NCI-H146 (cell line): ENCODE measurements at places on chromosomes 12 and 14.

GRCh38 chr14:75430976-75431375 is 3.2 kb downstream of the JDP2 start:
- no peak for DNase-seq

GRCh38 chr12:6604259-6605029 is 2.7 kb downstream of the CHD4 start:
- DNase-seq, result no peak

- no peak for DNase-seq
Observed at GRCh38 chr14:36938678-36939077, 233.7 kb downstream of the SLC25A21 start.

DNA sequence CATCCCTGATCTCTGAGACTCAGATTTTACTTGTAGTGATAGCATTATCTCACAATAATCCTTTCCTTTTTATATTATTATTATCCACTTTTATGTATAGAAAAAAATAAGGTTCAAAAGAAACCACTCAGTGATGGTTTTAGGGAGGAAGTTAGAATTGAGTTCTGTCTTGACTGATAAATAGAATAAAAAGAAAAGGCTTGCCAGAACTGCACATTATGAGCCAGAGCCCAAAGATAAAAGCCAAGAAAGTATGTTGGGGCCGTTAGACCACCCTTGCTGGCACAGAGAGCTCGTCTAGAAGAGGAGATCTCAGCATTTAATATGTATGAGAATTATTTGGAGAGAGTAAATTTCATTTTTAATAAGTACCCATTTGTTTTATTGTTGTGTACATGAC is 103.2 kb downstream of the TSPAN8 start:
- no peak for DNase-seq

DNA sequence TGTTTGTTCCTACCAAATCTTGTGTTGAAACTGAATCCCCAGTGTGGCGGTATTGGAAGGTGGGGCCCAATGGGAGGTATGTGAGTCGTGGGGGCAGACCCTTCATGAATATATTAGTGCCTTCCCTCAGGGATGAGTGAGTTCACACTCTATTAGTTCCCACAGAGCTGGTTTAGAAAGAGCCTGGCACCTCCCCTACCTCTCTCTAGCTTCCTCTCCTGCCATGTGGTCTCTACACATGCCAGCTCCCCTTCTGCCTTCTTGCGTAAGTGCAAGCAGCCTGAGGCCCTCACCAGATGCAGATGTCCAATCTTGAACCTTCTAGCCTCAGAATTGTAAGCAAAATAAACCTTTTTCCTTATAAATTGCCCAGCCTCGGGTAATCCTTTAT is 105.8 kb downstream of the SPTSSA start:
- DNase-seq, result no peak

- DNase-seq, result peak; percentile 53
Observed at GRCh38 chr12:47964106-47964728, 821 bp downstream of the TMEM106C start.

DNA sequence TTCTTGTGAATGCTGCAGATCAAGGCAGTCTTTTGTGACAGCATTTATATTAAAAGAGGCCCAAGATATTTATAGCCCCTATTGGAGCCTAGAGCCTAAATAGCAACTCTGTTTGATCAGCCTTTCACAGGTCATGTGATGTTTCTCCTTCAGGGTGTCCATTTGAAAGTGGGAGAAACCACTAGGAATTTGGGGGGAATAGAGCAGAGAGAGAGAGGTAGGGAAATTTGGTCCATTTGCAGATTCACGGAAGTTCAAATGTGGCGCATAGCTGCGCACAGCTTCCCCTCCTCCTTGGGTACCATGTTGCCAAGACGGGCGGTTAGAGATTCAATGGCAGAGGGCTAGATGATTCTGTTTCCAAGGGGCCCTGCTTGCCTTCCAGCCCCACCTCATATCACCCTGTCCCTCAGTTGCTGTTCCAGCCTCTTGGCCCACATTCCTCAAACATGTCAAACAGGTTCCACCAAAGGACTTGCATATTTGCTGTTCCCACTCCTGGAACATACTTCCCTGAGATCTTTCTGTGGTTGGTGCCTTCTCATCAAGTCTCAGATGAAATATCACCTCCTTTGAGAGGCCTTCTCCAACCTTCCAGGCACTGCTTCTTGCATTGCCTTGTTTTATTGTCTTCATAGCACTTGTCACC is 220.8 kb downstream of the CHST11 start:
- DNase-seq, result no peak

GRCh38 chr14:92887157-92887556 is 35.8 kb upstream of the CHGA start:
- DNase-seq, result no peak

GRCh38 chr12:106139422-106140171 is 843 bp upstream of the NUAK1 start:
- peak; percentile 69 for DNase-seq

- DNase-seq, result no peak
Observed at GRCh38 chr14:52002542-52002941, 13.2 kb downstream of the RTRAF start.

GRCh38 chr14:91283666-91284065 is 39.2 kb upstream of the GPR68 start:
- no peak for DNase-seq

- DNase-seq, result no peak
Observed at GRCh38 chr12:6555018-6555691, 687 bp downstream of the IFFO1 start.

- DNase-seq, result no peak
Observed at GRCh38 chr12:67593461-67594330, 54.8 kb upstream of the DYRK2 start.

- no peak for DNase-seq
Observed at GRCh38 chr12:5417500-5417899, 14.4 kb upstream of the NTF3 start.

- peak; percentile 15 for DNase-seq
Observed at GRCh38 chr12:20368651-20369304, 441 bp downstream of the PDE3A start.

DNA sequence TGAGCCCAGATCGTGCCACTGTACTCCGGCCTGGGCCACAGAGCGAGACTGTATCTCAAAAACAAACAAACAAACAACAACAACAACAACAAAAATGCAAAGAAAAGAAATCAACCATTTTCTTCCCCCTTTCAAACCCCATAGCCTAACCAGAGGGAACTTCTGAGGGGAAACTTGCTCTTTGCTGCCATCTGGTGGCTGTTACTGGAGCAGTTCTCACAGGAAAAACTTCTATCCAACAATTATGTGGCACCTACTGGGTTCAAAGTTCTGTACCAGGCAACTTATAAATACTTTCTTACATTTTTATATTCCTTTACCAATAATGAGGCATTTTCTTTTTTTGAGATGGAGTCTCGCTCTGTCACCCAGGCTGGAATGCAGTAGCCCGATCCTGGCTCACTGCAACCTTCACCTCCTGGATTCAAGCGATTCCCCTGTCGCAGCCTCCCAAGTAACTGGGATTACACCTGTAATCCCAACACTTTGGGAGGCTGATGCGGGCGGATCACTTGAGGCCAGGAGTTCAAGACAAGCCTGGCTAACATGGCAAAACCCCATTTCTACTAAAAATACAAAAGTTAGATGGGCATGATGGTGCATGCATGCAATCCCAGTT is 50.9 kb upstream of the BICDL1 start:
- peak; percentile 31 for DNase-seq

DNA sequence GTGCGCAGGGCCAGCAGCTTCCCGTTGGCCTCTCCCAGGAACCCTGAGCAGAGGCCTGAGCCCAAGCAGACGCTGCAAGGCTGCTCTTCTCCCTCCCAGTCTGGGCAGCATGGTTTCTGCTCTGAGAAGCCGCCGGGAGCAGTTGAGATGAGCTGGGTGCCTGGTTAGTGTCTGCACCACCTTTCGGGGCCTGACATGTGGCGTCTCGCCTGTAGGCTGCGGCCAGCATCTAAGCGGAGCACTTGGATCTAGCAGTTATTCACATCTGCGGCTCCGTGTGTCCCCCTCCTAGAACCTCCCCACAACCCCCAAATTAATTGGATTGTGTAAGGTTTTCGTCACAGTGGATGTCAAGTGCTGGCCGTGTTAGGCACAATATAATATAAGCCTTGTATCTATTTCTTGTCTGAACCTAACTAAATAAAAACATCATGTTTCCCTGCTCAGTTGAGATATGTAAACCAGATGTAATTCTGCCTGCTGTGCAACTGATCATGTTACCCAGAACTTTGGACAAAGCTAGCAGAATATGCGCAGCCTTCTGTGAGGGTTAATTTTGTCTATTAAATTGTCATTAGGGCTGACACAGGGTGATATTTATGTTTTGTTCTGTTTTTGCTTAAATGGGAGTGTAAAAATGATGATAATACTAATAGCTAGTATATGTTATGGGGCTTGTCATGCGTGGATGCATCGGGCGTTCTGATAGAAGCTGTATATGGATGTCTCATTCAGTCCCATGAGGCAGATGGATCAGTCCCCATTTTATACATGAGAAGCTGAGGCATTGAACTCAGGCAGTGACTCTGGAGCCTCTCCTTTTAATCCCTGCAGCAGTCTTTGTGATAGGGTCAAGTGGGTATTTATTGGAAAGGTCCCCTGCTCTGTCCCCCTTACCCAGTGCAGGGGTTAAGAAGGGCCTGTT is 45.8 kb downstream of the ELK3 start:
- no peak for DNase-seq

DNA sequence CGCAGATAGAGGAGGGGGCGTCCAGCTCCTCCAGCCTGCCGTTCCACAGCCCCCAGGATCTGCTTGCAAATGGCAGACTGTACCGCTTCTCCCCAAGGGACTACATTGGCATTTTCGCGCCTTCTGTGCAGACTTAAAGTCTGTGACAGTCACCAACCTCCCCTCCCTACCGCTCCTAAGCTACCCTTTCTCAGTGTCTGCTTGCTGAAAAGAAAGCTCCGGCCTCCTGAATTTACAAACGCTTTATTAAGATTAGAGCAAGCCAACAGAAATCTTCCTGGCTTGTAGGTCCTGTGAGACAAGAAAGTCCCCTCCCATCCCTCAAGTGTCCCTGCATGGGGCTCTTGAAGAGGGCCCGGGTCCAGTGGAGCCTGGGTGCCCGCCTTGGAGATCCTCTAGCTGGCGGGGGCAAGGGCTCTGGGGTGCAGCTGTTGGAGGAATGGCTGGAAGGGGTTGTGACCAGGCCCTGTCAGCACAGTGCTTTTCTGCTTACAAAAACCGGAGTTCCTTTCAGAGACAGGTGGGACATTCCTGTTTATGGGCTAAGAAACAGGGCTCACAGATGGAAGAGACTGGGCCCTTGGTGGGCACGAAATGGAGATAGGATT is 2.8 kb upstream of the DLK1 start:
- DNase-seq, result no peak

DNA sequence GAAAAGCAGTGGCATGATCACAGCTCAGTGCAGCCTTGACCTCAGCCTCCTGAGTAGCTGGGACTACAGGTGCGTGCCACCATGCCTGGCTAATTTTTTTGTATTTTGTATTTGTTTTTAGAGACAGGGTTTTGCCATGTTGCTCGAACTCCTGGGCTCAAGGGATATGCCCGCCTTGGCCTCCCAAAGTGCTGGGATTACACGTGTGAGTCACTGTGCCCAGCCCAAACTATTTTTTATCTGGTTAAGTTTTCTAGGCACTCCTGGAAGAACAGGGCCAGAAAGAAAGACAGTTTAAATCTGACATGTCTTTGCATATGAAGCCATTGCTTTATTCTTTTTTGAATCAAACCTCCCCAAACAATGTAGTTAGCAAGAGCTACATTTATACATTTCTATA is 27.5 kb upstream of the PTGR2 start:
- DNase-seq, result no peak

DNA sequence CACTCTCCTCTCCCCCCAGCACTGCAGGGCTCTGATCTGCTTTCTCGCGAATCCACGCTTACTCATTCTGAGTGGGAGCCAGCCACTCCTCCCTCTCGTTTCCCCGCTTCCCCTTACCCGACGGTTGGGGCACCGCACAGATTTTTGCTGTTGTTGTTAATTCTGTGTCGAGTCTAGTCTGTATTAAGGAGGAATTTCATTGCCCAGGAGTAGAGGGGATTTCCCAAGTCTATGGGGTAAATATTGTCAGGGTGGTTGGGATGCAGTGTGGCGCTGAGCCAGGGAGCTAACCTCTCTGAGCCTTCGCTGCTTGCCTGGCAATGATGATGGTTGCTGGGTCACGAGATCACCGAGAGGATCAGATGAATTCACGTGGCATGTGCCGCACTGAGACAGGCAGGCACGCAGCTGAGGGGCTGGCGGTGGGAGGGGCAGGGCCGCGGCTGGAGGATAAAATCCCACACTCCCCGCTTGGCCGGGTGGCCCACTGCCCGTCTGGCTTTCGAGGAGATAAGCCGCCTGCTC is 18.5 kb downstream of the NCOR2 start:
- no peak for DNase-seq

GRCh38 chr14:106304271-106304670 is 777.9 kb downstream of the TMEM121 start:
- DNase-seq, result no peak

GRCh38 chr12:85759091-85759490 is 77.1 kb downstream of the RASSF9 start:
- no peak for DNase-seq

DNA sequence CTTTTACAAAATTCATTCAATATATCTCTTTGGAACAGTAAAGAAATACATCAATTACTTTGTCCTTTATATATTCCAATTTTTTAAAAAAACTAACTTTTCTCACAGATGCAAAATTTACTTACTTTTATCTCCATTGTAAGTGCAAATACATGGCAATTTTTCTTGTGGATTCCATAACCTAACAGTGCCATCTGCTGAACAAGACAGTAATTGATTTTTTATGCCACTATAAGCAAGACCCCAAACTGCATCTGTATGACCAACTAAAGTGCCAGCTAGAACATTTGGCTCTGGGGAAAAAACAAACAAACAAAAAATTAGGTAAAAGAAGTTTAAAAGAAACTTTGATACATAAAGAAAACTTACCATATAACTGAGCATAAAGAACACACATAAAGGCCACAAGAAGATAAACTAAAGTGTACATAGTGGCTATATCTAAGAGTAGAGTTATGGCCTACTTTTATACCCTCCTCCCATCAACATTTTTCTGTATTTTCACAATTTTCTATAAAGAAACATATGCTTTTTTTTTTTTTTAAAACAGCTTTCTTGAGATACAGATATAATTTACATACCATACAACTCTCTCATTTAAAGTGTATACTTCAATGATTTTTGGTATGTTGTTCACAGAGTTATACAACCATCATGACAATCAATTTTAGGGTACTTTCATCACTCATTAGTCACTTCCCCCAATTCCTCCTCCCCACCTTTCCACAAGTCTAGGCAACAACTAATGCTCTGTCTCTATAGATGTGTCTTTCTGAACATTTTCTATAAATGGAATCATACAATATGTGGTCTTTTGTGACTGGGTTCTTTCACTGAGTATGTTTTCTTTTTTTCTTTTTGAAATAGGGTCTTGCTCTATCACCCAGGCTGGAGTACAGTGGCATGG is 32.6 kb downstream of the COCH start:
- no peak for DNase-seq

DNA sequence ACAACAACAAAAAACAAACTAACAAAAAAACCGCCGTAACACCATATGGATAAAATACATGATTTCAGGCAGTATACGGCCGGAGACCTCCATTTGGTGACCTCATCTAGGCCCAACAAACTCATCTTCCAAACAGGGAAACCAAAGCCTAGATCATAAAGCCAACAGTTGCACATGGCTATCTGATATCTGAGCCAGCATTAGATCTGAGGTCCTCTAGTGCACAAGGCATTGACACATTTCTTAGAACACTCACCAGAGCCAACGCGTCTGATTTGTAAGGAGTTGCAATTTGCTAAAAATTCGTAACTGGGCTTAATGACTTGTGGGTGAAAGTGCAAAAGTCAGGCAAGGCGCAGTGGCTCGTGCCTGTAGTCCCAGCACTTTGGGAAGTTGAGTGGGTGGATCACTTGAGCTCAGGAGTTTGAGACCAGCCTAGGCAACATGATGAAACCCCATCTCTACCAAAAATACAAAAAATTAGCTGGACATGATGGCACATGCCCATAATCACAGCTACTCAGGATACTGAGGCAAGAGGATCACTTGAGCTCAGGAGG is 42.0 kb upstream of the NUDT4 start:
- DNase-seq, result no peak
